GM20000 (cell line): ENCODE measurements at places on chromosomes 2 and 18.

- DNase-seq, result no peak
Measured at GRCh38 chr2:134711692-134712091, 7.1 kb downstream of the TMEM163 start.

DNA sequence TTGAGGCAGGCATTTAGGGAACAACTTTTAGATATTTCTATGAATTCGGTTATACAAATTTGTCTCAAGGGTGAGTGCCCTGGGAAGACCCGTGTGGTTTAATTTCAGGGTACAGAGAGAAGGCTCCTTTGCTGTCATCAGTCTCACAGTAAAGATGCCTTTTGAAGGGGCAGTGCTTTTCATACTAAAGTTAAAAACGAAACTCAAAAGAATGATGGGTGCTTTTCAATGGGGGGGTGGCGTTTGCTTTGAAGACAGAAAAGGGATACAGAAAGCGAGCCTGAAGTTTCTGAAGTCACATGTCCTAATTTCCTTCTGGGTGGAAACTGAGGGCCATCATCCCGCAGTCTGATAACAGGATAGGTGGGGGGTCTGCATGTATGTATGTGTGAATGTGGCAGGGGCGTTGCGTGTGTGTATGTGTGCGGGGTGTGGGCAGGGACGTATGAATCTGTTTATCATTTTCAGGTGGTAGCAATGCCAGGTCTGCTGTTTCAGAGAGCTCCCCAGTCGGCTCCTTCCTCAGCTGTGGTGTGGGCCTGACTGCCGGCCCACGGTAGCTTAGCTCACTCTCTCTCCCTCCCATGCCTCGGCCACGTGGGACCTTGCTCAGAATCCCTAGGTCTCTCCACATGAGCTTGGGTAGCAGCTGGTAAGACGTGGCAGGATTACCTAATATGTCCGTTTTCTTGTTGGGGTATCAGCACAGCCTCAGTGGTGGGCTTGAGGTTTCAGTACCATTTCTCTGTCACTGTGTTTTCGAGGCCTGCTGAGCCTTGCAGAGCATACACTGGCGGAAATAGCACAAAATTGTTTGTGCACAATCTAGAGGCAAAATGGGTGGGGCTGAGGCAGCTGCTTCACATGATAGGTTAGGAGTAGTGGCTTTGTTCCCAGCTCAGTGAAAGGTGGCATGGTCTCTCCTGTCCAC is 32.7 kb downstream of the ARHGAP25 start:
- no peak for DNase-seq

GRCh38 chr2:88659538-88659915 is 31.9 kb upstream of the RPIA start:
- no peak for DNase-seq

- no peak for DNase-seq
Measured at GRCh38 chr18:3075491-3075890, 62.5 kb upstream of the LPIN2 start.

DNA sequence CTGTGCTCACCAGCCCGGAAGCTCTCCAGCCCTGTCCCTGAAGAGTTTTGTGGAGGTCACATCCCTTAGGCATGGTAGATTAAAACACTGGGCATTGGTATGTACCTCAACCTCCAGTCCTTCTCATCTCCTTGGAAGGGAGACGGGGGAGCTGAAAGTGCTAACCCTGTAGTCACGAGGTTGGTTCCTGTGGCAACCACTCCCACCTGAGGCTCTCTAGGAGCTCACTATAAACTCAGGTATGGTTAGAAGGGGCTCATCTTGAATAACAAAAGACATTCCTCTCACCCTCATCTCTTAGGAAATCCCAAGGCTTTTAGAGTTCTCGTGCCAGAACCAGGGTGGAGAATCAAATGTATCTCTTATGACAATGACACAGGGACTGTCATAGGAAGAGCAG is 43.0 kb upstream of the MGAT4A start:
- DNase-seq, result no peak

DNA sequence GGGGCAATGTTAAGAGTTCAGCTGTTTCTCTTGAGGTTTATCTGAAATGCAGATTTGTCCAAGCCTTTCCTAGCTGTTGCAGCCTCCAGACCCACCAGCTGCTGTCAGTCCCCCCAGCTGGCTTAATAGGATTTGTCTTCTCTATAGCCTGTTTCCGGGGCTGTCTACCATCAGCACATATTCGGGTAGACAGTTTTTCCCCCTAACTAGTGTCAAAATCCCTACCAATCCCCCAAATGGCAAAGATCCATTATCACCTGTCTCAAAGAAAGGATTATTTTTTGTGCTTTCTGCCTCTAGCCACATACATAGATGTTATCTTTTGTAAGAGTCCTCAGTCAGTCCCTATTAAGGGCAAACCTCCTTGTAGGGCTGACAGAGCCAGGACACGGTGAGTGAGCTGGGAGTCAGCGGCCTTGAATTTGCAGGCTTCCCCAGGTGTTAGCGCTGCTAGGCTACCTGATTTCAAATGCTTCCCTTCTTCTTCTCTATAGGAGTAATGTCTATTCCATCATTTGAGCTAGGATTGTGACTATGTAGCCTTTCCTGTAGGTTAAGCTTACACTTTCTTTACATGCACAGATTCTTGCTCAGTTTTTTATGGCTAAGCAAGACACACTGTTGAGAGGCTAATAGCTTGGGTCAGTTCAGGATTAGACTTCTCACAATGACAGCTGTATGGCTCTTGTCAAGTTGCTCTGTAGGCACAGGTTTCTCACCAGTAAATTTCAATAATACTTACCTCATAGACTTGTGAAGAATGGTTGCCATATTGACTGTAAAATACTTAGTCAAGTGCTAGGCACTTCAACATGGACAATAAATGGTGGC is 171.1 kb upstream of the UNC80 start:
- no peak for DNase-seq

GRCh38 chr2:41241325-41242000 is 789.6 kb upstream of the SLC8A1 start:
- no peak for DNase-seq

- DNase-seq, result peak; percentile 82
Measured at GRCh38 chr2:230956827-230957755, 32.0 kb upstream of the GPR55 start.

GRCh38 chr18:6170604-6171003 is 244.1 kb downstream of the L3MBTL4 start:
- DNase-seq, result no peak
